ENCODE measurements at places on chromosomes 12 and 14. TPM values are rescaled to one million over a fixed set of nuclear protein-coding genes. Genes with fewer than 3 reads are reported as not detected.

SLC2A13 gene
- total RNA-seq: 35.1 TPM

TAS2R8 gene
- not detected for total RNA-seq

FOXA1 gene
- total RNA-seq: not detected

KRT73 gene
- not detected for total RNA-seq

OVCH1 gene
- total RNA-seq: 0.20 TPM

All from tibial nerve (tissue), 4 donors.